ENCODE measurements at places on chromosomes 4 and X.

- DNase-seq = no peak
Observed at GRCh38 chr4:48372272-48372671, 30.9 kb downstream of the SLAIN2 start.

DNA sequence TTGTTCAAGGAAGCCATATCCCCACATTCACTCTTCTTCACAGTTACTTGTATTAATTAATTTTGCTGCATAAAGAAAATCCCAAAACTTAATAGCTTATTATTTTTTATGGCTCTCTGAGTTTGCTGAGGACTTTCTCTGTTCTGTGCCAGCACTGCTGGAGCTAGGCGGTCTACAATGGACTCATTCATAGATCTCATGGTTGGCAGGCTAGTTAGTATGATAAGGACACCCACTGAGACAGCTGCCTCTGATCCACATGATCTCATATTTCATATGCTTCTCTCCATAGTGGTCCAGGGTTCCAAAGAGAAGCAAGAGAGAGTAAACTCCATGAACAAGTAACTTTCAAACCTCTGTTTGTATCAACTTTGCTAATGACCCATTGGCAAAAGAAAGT, 170.2 kb downstream of the ADGRA3 start:
- DNase-seq = no peak

GRCh38 chr4:157013656-157014055, 42.1 kb upstream of the PDGFC start:
- DNase-seq = no peak

- DNase-seq = no peak
Observed at GRCh38 chrX:46169808-46170207, 375.4 kb downstream of the ZNF674 start.

DNA sequence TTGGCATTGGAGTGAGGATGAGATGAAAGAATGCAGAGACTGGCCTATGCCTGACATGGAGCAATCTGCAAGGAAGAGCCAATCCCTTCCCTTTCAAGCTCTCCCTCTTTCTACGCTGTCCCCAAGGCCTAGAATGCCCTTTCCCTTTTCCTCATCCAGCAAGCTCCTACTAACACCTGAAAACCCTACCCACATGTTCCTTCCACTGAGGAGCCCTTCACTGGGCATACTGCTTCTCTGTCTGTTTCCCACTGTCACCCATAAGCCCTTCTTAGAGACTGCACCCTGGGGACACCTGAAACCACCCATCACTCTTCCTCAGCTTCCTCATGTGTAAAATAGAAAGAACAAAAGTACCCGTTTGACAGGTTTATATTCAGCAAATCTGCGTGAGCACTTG, 249.6 kb upstream of the PSAPL1 start:
- no peak for DNase-seq

- DNase-seq = no peak
Observed at GRCh38 chr4:28435314-28435713, 1574.7 kb downstream of the STIM2 start.
